T1000 (cell line): ENCODE measurements at places on chromosomes 2 and 18.
A peak's percentile ranks its signal among the peaks of the same experiment; 100 is the strongest.

- DNase-seq: no peak
Observed at GRCh38 chr2:109205447-109205846, 76.4 kb downstream of the SH3RF3 start.

- DNase-seq: no peak
Observed at GRCh38 chr2:217622205-217623060, 380.4 kb downstream of the TNS1 start.

GRCh38 chr2:70019096-70019495 is 57.7 kb upstream of the ASPRV1 start:
- no peak for DNase-seq

GRCh38 chr18:45321520-45321919 is 293.8 kb upstream of the SLC14A2 start:
- no peak for DNase-seq

DNA sequence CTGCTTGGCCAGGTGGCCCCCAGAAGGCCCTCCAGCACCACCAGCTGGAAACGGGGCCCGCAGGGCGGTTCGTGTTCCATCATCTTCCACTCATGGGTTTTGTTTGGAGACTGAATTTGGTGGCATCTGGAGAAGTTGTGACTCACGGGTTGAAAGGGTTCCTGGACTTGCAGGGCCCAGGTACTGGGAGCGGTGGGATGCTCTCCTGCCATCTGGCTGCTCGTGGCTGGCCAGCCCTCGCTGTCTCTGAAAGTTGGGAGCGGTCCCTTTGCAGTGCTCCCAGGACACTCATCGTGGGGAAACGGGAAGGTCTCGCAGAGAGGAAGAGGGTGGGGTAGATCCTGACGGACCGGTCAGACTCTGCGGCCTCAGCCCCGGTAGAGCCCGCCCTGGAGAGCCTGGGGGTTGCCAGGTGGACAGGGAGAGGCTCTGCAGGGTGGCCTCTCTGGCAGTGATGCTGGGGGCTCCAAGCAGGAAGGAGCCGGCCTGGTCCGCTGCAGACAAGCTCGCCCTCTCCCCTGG is 47.5 kb downstream of the TWIST2 start:
- no peak for DNase-seq

DNA sequence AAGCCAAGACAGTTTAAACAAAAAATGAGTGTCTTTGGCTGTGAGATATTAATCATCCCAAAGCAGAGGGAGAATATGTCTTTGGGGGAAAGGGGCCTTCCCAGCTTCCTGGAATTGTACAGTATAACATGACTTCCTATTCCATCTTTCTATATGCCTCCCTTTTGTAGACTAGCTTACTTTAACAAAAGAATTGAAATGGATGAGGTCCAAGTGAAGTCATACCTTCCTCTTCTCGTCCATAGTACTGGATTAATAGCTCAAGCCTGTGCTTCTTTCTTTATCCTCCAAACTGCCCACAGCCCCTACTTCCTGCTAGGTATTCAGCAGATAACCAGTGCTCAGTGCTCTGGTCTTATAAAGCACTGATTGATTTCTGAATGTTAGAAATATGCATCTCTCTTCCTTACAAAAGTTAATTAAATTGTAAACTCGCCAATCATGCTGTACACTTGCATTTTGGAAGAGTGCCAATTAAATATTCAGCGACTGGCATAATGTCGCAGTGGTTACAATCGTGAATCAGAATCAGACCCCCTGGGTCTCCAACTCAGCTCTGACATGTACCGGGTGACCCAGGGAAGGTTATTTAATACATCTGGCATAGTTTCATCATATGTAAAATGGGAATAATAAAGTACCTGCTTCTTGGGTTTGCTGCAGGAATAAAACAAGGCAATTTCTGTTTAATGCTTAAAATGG is 325.1 kb downstream of the RND3 start:
- no peak for DNase-seq

DNA sequence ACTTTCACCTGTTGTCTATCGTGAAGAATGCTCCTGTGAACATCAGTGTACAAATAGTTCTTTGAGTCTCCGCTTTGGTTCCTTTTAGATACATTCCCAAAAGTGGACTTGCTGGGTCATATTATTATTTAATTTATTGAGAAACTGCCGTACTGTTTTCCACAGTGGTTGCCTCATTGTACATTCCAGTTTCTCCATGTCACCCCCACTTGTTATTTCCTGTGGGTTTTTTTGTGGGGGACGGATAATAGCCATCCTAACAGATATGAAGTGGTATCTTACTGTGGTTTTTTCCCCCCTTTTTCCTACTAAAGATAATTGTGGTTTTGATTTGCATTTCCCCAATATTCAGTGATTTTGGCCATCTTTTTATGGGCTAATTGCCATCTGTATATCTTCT is 53.8 kb downstream of the SMCHD1 start:
- DNase-seq: no peak

- DNase-seq: no peak
Observed at GRCh38 chr18:33928231-33928630, 296.5 kb downstream of the NOL4 start.

DNA sequence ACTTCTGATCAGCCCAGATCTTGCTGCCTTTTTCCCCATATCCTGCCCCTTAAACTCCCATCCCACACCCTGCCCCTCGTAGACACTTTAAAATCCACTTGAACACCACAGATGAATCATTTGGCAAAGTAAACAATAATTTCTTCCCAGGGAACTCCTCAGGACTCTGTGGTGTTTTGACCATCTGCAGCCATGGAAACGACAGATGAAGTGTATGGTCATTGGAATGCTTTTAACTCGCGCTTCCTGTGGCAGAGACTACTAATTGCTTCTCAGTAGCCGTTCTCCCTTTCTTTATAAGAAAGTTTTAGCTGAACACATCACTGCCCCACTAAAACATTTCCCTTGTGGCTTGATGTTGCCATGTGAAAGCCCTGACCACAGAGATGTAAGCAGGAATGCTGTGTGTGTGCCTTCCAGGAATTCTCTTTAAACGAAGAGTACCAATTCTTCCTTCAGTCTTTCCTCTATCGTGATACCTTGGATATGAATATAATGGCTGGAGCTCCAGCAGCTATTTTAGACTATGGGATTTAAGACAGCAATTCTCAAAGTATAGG is 92.7 kb upstream of the PARD3B start:
- peak; percentile 86 for DNase-seq

- no peak for DNase-seq
Observed at GRCh38 chr2:209763106-209763505, 8.5 kb upstream of the UNC80 start.

DNA sequence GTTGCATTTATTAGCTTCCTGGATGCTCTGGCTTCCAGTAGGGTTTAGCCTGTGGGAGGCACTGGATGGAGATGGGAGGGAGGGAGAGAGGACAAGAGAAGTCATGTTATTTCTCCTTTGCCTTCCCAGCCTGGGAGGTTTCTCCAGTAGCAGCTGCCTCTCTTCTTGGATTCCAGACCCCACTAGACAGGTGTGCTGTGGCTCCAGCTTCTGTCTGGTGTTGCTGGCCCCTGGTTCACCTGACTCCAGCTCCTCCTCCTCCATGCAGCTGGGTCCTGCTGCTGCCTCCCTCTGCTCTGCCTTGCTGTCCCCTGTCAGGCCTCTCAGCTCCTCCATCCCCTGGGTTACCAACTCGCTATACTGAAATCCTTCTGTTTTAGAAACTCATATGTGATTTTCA is 188.9 kb upstream of the TNP1 start:
- no peak for DNase-seq

GRCh38 chr18:27382567-27383216 is 197.6 kb upstream of the CHST9 start:
- no peak for DNase-seq

- DNase-seq: no peak
Observed at GRCh38 chr2:64839844-64840243, 149.4 kb upstream of the SLC1A4 start.

DNA sequence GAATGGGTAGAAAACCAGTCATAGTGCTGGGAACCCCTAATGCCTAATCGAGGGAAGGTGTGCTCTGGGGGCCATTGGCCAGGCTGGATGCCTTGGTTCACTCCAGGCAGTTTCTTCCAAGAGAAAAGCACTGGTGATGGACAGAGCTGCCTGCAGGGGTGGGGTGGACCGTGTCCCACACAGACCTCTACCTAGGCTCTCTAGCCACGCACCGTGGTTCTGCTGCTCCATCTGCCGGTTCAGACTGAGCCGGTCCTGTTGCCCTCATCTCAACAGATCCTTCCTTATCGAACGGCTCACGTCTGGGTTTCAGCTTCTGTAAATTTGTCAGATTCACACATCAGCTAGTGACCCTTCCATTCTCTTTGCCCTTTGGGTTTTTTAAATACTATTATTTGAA is 46.4 kb downstream of the RALB start:
- no peak for DNase-seq

GRCh38 chr2:191038741-191039140 is 24.8 kb upstream of the STAT1 start:
- DNase-seq: no peak

DNA sequence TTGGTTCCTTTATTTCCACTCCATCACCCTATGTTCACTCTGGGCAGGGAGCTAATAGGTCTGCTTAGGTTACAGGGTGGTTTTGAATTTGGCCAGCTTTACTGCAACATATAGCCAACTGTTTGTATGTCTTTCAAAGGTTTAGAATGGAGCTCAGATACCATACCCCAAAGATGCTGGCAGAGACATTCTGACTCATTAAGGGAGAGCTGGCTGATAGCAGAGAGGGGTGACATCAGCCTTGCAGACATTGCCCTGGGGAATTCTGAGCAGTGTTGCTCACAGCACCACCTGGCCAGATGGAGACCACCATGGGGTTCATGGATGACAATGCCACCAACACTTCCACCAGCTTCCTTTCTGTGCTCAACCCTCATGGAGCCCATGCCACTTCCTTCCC is 2.1 kb downstream of the PROKR1 start:
- DNase-seq: no peak

- DNase-seq: no peak
Observed at GRCh38 chr2:85785027-85785822, 31.4 kb downstream of the ATOH8 start.

GRCh38 chr2:192186806-192187205 is 7.9 kb downstream of the TMEFF2 start:
- DNase-seq: no peak
